ENCODE measurements at places on chromosomes 1 and 21.

GRCh38 chr1:43774359-43774758 is 67.0 kb downstream of the ST3GAL3 start:
- DNase-seq, result no peak

DNA sequence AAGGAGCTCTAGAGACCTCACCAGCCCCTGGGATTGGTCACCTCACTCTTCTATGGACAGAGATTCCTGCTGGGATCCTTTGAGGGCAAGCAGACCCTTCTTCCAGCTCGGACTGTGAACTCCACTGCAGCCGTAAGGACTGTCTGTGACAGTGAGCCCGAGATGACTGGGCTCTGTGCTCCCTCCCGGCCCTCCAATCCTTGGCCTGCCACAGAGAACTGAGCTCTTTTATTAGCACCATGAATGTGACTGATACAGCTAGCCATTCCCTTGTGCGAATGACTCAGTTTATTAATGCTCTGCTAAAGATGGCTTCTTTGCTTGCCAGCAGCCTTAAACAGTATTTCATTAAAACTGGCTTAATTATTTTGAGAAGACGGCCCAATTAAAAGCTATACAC is 194.6 kb upstream of the LMO4 start:
- DNase-seq, result no peak

DNA sequence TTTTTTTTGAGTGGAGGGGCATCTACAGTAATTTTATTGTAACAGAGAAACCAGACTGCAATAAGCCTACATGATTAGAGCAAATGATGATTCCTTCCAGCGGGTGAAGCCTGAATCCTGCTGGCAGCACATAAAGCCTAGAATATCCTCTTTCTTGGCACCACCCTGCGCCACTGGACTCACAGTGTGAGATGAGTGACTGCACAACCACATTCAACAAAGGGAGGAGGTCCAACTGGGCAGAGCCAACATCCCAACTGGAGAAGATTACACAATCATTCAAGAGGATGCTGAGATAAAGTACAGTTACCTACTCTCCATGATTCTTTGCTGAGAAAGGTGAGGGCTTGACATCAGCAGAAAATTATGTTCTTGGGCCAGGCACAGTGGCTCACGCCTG is 67.4 kb downstream of the TNFSF4 start:
- no peak for DNase-seq

DNA sequence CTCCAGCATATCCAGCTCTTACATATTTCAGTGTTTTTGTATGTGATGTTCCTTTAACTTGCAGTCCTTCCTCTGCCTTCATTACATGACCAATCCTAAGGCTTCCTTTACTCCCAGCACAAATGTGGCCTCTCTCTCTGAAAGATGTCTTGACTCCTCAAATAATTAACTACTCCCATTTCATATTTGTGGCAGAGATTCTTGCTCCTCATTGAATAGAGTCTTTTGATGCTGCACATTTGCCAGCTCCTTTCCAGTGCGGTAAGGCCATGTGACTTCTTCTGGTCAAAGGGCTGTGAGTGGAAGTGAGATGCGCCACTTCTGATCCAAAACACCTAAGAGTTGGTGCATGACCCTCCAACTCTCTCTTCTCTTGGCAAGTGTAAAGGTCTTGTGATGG is 19.1 kb upstream of the LAMC1 start:
- DNase-seq, result no peak

- DNase-seq, result no peak
Observed at GRCh38 chr1:246142320-246142893, 364.7 kb downstream of the SMYD3 start.

DNA sequence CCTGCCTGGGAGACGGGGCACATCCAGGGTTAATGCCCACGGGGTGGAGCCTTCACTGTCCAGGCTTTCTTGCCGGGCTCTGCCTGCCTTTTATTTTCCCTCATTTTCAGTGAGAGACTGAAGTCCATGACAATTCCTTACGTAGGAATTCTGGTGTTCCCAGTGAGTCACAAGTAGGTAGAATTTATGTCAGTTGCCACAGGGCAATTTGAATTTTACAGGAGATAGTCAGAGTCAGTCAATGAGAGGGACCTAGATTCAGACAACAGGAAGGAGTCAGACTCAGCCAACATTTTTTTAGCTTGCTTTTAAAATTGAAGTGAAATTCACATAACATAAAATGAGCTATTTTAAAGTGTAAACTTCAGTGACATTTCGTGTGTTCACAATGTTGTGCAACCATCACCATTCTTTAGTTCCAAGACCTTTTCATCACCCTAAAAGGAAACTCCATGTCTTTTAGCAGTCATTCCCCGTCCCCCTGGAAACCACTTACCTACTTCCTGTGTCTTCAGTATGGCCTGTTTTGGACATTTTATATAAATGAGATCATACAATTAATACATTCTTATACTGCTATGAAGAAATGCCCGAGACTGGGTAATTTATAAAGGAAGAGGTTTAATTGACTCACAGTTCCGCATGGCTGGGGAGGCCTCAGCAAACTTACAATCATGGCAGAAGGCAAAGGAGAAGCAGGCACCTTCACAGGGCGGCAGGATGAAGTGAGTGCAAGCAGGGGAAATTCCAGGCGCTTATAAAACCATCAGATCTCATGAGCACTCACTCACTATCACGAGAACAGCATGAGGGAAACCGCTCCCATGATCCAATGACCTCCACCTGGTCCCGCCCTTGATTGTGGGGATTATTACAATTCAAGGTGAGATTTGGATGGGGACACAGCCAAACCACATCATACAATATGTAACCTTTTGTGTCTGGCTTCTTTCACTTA is 14.6 kb downstream of the AJAP1 start:
- no peak for DNase-seq

- no peak for DNase-seq
Observed at GRCh38 chr1:92291372-92291999, 7.3 kb downstream of the GLMN start.

DNA sequence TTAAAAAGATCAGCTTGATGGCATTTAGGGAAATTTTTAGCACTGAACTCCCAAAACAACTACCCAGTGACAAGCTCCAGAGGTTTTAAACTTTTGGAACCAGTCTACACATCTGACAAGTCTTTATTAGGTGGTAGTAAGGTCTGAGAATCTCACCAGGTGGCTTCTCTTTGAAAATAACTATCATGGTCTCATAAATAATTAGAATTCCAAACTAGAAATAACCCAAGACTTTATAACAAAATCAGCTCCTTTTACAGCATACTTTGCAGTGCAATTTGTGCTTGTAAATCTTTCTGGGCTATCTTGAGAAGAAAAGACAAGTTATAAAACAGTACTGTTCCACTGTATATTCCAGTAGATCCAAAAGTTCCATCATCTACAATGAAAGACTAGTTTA is 108.7 kb downstream of the LTN1 start:
- DNase-seq, result no peak

- DNase-seq, result no peak
Observed at GRCh38 chr1:160095382-160096105, 2.9 kb downstream of the IGSF8 start.

Measured in stimulated activated CD4-positive, alpha-beta T cell treated with anti-CD3 and anti-CD28 coated beads, Interleukin-4, amount 100 ng/mL, for 1 hour (primary cell).